WTC11 (cell line): ENCODE measurements at places on chromosomes 1 and 21.

DNA sequence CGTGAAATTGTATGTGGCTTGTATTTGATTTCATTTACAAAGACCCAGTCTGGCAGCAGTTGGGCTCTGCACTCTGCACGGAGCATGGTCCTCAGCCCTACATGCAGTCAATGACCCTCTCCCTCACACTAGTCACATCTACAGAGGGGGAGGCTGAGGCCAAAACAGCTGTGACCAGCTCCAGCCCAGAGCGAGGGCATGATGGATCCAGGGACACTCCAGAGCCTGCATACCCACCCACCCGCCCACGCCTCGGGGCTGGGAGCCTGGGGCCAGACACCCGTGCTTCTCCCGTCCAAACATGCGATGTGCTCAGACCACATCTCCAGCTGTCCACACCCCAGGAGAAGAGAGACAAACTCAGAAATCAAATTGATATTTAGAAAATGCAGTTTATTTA, 14.0 kb upstream of the PRDM16 start:
- no peak for DNase-seq

DNA sequence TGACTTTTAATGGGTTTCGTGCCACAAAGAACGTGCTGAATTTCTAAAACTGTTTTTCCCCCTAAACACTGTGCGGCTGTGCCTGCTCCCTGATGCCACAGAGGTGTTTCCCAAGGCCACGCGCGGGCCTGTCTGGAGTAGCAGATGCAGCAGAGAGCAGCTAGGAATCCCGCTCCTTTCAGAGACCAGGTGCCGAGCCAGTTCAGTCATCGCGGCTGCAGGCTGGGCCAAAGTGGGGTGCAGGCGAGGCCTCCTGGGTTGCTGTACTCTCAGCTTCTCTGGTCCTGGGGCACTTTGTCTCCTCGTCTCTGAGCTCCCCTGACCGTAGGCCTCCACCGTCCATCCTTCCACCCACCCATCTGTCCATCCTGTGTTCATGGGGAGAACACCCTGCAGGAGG, 17.4 kb upstream of the DIP2A start:
- no peak for DNase-seq

GRCh38 chr1:75394386-75395139, 216.4 kb downstream of the SLC44A5 start:
- no peak for DNase-seq

DNA sequence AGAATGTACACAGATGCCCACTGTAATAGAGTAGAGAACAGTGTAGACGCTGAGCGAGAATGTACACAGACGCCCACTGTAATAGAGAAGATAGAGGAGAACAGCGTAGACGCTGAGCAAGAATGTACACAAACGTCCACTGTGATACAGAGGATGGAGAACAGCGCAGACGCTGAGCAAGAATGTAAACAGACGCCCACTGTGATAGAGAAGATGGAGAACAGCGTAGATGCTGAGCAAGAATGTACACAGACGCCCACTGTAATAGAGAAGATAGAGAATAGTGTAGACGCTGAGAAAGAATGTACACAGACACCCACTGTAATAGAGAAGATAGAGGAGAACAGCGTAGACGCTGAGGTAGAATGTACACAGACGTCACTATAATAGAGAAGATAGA, 306.9 kb downstream of the SMYD3 start:
- DNase-seq = no peak

DNA sequence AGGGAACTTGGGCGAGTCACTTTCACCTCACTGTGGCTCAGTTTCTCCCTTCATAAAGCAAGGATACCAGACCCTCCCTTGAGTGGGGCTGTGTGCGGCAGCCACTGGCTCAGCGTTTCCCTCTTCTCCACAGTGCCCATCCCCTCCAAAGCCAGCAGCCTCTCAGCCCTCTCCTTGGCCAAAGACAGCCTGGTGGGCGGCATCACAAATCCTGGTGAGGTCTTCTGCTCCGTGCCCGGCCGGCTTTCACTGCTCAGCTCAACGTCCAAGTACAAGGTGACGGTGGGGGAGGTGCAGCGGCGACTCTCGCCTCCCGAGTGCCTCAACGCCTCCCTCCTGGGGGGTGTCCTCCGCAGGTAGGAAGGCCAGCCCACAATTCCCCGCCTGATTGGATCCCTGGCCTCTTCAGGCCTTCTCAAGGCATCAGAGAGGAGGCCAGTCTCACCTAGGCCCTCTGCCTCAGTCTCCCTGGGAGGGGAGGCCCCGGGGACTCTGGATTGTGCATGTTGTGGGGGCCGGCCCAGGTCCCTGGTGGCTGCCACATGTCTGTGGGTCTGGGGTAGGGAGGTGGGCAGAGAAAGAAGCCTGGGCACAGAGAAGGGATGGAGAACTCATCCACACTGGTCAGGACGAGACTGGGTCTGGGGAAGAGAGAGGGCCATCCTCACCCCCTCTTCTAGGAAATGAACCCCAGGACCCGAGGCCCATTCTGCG, 15.2 kb downstream of the TFAP2E start:
- no peak for DNase-seq

DNA sequence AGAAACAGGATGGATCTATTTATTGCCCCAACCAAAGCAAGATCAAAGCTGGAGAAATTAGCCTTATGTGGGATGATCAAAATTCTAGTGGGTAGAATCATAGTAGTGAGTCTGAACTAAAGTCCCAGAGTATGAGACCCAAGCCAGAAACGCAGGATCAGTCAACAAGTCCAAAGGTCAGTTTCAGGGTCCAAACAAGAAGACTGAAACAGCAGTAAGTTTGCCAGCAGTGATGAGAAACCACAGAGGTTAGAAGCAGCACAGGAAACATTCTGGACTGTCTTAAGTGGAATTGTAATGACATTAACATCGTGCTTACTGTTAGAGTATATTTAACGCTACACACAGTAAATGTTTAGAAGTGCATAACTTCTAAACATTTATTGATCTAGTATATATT, 251.0 kb downstream of the LRRIQ3 start:
- no peak for DNase-seq

DNA sequence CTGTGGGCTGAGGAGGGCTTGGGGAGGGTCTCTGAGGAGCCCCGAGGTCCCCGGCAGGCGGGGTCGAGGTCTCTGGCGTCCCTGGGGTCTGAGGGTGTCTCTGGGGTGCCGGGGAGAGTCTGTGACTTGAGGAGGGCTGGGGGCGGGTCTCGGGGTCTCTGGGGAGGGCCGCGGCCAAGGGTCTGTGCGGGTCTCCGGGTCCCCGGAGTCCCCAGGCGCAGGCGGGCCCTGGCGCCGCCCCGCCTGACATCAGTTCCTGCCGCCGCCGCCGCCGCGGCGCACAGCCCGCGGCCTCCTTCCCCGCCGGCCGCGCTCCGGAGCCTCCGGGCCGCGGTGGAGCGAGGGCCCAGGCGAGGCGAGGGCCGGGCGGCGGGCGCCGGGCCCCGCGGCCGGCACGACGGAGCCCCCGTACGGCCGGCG, at the start of gene PLEKHM2:
Gene PLEKHM2, plus strand, starts transcription at position 279 of the 420 bp plus-strand sequence. CDS start 239 bp downstream, outside the sequence.
- DNase-seq = no peak

DNA sequence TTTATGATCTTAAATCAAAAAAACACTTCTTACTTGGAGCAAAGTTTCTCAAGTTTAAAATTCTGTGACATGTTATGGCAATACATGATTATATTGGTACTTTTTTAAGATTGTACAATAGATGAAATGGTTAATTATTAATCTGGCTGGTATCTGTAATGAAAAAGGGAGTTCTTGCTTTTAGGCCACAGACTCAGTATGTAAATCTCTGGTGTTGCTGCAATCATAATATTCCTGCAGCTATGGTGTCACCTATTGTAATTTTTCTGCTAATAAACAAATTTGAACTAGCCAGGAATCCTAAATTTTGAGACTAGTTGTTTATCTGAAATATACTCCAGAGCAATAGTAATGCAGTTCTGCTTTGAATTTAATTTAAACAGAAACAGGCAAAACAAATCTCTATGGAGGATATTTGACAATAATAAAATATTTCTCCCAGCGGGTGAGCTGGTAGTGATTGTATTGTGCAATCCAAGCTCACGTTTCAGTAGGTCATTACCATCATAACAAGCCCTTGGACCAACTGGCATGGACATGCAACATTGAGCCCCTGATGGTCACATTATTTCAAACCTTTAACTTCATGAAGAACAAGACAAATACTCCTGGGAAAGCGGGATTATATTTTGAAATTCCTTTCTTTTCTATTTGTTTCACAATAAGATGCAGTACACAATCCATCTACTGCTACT, 77.2 kb upstream of the USH2A start:
- no peak for DNase-seq

- peak; percentile 56 for DNase-seq
These were observed 48.8 kb downstream of the LAMC2 start for GRCh38 chr1:183234660-183235476.

DNA sequence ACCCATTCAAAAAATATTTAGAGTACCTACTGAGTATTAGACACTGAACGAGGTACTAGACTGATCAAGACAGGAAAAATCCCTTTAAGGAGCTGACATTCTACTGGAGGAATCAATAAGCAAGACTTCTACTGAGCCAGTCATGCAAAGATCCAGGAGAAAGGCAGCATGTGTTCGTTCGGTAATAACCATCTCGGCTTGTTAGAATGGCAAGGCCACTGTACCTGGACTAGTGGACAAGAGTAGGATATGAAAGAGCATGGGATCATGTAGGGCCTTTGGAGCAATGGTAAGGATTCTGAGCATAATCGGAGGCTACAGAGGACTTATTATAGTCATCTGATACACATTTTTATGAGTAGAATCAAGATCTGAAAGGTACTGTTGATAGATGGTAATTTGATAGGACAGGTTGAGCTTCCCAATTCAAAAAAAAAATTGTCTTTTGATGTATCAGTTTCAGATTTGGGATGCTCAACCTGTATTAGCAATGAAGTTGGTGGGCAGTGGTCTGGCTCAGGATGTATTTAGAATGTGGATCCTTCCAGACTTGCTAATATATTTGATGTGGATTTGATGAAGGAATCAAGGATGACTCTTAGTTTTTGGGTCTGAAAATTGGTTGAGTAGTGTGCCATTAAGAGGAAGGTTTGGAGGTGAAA, 2.3 kb downstream of the COX20 start:
- DNase-seq = no peak

DNA sequence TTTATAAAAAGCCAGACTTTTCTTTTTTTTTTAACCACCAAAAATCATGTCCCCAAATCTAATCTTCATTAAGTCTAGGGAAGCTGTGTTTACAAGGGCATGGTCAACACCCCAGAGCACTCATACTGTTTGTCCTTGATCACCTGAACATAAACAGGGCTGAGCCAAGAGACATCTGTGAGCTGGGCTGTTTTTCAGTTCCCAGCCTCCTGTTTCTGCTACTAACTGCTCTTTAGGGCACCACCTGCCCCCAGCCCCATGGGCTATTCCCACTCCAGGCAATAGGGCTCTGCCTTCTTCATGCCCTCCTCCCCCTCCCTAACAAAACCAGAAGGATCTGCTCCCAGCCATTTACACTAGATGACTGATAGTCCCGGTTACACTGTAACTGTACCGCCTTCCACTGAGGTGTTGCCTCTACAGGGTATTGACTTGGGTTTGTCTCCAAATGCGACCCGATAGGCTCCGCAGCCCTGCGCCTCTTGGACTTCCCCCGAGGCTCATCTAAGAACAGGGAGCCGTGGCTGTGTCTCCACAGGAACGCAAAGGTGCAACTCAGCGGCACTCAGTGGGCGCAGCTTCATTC, 11.7 kb upstream of the SLC26A9 start:
- DNase-seq = no peak

GRCh38 chr1:225654277-225654597, 1.3 kb upstream of the ENAH start:
- no peak for DNase-seq

DNA sequence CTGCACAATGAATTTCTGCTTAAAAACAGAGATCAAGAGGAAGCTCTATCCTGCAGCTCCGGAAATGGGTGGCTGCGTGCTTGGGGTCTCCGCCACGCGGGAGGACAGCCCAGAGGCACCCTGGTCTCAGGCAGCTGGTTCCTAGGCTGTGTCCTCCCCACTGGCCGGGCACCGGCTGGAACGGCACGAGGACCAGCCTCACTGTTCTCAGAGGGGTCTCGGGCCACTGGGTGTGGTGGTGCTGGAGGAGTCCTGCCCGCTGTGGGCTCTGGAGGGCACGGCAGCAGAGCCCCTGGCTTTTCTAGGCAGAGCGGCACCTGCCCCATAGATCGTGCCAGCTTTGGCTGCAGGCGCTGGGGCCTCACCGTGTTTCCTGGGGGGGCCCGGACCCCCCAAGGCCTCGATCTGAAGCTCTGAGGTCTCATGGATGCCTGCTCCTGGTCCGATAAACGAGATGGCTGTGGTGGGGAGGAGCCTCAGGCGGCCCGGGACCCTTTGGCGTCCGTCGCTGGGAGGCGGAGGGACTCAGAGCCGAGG, 8.2 kb upstream of the RNF223 start:
- no peak for DNase-seq

DNA sequence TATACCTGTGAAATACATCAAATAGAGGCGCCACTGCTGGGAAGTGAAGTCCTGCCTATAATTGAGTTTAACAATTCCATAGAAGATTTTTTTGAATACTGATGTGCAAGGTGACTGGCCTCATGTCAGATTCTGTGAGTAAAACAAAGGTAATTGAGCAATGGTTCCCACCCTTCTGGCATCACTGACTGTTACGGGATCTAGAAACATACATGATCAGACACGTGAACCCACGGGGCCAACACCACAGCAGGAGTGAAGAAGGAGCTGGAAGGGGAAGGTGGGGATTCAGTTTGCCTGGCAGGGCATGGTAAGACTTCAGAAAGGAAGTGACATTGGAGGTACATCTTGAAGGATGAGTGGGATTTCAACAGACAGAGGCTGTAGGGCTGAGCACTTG, 270.2 kb downstream of the DISC1 start:
- DNase-seq = no peak

DNA sequence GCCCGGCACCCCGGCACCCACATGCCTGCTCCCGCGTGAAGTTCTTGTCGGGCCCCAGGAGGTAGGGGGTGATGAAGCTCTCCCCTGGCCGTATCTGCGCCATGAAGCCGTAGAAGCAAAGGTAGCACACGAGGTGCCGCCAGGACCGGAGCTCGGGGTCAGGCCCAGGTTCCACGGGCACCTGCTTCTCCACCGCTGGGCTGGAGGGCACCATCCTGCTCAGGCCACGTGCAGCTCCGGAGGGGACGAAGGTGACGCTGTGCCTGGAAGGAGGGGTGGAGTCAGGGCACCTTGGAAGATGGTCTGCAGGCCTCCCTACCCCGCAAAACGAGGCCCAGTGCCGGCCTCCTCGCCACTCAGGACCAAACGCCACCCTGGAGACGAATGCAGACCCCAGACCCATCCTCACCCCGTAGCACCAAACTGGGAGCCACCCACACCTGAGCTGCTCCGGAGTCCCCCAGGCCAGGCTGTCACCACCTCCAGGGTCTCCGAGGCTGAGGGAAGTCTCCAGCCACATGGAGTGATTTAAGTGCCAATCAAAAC, 4.4 kb downstream of the SLC19A1 start:
- DNase-seq = peak; percentile 5
